ENCODE measurements at places on chromosomes 4 and X. TPM values are rescaled to one million over a fixed set of nuclear protein-coding genes. Genes with fewer than 3 reads are reported as not detected.

The RAB39B gene
- total RNA-seq: 0.73 TPM

The STAP1 gene
- not detected for total RNA-seq

The UGT2B15 gene
- total RNA-seq: 0.14 TPM

The TMEM271 gene
- total RNA-seq: not detected

The ZNF732 gene
- total RNA-seq: not detected

The RIPPLY1 gene
- not detected for total RNA-seq

The ADAM29 gene
- not detected for total RNA-seq

The CCSER1 gene
- not detected for total RNA-seq
